Right lung (tissue), 10 donors: ENCODE measurements at places on chromosomes 3 and 15.

DNA sequence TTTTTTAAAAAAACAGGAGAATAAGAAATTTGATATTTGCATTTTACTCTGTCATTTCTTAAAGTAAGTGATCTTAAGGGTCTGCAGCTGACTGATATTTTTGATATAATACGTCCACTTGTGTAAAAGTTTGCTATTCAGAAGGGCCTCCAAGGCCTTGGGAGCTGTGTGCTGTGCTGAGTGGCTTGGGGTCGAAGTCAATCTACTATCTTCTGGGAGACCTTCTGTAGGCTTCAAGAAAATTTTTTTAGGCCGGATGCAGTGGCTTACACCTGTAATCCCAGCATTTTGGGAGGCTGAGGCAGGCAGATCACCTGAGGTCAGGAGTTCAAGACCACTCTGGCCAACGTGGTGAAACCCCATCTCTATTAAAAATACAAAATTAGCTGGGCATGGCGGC lies 26.3 kb downstream of the THSD4 start:
- DNase-seq = no peak

GRCh38 chr3:9744162-9744561 lies 5.6 kb upstream of the OGG1 start:
- no peak for DNase-seq

GRCh38 chr3:16520970-16521881 lies 7.7 kb upstream of the RFTN1 start:
- DNase-seq = peak; percentile 34

GRCh38 chr3:37521429-37521828 lies 340.3 kb upstream of the CTDSPL start:
- no peak for DNase-seq

DNA sequence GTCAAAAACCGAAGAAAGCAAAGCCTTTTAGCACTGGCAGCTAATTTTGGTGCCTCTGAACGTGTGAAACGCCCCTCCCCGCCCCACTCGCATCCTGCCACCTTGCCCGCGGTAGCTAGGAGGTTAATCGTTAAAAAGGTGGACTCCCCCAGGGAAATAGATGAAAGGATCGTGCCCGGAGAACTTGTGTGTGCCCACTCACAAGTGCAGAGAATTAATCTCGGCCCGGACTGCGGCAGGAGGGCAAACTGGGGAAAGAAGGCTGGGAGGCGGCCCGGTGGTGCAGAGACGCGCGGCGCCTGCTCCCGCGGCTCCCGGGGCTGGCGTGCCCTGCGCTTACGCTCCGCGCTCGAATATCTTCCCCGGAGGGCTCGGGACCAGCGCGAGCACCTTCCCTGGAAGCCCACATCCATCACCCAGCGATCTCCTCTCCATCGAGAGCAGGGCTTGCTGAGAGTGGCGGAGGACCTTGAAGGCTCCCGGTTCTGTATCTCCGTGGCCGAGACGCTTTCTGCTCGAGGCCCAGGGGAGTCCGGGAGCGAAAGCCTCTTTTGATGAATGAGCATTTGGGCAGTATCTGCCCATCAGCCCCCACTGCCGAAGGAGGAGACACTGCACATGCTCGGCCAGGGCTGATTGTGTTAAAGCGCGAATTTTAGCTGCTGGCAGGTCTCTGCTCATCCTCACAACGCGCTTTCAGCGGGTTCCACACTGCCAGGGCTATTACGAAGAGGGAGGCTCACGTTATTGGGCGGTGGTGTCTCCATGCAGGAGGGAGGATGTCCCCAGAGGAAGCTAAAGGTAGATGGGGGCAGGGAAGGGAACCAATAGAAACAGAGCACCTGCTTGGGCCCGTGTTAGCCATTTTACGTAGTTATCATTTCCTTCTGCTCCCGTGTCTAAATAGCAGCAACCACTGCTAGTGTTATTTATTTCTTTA lies 1.3 kb upstream of the SPTSSB start:
- DNase-seq = no peak

DNA sequence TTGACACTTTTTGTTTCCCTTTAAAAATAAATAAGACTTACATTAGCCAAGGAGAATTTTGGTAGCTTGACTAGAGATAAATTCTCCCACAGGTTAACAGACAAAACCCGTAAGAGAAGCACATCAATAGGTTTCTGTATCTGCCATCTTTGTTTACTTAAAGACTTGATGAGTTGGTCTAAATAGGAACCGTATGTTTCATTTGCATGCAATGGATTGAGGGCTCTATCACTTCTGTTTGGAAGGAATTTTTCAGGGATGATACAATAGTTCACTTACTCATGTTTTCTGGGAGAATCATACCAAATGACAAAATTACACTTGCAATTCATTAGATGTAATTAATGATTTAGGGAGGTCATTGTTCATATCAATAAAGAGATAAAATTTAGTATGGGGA lies 631.5 kb upstream of the NR2F2 start:
- DNase-seq = no peak

DNA sequence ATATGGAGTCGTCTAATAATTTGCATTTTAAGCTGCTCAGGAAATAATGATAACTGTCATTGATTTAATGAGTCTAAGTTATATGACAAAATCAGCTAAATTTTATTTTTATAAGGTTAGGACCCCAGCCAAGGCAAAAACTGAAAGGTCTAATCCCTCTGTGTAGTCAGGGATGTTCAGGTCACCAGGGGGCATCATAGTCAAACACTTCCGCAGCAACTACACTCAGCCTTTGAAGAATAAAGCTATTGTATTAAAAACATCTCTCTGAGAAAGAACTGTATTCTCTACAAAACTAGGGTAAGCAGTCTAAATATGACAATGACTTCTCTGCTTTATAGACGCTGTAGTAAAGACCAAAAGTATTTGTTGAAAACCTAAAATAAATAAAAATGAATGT lies 15.0 kb downstream of the INTS14 start:
- no peak for DNase-seq

DNA sequence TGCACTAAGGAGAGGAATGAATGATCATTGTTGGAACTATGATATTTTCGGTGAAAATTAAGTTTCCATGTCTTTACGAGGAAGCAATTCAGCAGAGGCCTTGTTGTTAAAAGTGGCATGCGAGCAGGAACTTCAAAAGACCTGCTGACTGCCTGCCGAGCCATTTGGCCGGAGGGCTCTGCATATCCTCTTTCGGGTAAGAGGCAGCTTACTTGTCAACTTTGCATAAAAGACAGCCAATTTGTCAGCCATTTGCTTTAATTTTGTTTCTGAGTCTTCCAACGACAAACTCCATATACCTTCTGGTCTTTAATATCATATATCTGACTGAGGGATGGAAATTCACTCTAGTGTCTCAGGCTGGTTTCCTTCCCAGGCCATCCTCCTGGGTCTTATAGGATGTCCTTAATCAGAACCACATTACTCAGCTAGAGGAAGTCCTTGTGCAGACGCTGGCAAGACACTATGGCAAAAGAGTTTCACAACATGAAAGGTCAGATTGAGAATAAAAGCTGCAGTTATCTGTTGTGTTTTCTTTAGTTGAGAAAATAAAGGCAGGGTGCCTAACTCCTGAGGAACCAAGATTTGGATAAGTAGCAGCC lies 128.7 kb upstream of the WNT5A start:
- no peak for DNase-seq

DNA sequence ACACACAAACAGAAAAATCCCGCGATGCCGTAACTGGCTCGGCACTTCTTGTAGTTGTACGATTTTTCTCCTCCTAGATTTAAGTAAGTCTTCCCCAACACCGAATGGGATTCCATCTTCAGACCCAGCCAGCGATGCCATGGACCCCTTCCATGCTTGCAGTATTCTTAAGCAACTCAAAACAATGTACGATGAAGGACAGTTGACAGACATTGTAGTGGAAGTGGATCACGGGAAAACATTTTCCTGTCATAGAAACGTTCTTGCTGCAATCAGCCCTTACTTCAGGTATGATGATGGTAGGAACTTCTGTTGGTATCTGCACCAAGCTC lies 763 bp downstream of the KBTBD8 start:
- DNase-seq = no peak

DNA sequence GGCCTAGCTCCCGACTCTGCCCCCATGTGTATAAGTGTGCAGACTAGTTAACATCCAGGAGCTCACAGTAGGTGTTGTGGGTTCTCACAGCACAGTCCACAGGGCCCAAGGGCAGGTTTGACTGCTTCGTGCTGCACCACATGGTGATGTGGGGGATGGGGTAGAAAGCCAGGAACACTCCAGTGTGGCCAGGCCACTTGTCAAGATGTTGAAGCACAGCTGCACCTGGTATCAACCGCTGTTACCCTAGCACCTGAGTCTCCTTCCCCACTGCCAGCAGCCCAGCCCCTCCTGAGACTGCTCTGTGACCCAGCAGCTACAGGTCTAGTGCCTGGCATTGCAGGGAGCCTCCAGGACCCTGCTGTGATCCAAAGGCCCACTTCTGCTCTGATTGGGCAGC lies 53.4 kb downstream of the CHDH start:
- DNase-seq = no peak

- DNase-seq = no peak
These were observed 27.4 kb upstream of the FURIN start for GRCh38 chr15:90840954-90841353.

DNA sequence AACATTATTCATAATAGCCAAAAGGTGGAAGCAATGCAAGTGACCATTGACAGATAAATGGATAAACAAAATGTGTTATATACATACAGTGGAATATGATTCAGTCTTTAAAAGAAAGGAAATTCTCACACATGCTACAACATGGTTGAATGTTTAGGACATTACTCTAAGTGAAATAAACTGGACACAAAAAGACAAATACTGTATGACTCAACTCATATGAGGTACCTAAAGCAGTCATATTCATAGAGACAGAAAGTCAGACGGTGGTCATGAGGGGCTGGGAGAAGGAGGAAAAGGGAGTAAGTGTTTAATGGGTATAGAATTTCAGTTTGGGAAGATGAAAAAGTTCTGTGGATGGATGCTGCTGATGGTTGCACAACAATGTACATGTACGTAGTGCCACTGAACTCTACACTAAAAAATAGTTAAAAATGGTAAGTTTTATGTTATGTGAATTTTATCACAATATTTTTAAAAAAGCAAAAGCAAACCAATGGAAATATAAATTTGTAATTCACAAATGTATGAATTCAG lies 5.3 kb downstream of the TXNRD3 start:
- DNase-seq = no peak

- no peak for DNase-seq
These were observed 417.1 kb downstream of the RBMS3 start for GRCh38 chr3:29697989-29698388.

DNA sequence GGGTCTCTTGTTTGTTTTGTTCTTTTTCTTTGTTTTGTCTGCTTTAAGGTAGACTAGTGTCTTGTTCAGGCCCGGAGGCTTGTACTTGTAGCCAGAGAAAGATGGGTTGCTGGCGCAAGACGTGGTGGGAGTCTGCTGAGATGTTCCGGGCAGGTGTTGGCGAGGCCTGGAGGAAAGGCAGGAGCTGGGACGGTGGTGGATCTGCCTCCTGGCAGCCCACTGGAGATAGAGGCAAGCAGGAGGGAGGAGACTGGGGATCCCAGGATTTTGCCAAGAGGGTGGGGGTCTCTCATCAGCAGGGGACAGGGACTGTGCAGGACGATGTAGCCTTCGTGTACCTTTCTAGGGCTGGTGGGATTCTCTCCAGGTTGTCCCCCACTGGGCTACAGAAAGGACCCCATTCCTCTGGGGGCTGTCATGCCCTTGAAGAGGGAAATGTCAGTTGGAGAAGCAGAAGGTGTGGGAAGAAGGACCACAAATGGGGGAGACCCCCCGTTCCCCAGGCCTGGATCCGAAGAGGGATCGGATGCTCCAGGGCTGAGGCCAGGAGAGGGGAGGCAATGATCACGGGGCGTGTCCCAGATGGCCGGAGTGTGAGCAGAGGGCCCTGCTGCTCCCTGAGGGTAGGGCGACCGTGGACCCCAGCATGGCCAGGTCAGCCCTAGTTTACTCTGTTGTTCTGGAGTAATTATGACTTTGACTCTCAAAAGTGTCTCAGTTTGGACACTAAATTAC lies 7.0 kb downstream of the CHAC1 start:
- DNase-seq = no peak

DNA sequence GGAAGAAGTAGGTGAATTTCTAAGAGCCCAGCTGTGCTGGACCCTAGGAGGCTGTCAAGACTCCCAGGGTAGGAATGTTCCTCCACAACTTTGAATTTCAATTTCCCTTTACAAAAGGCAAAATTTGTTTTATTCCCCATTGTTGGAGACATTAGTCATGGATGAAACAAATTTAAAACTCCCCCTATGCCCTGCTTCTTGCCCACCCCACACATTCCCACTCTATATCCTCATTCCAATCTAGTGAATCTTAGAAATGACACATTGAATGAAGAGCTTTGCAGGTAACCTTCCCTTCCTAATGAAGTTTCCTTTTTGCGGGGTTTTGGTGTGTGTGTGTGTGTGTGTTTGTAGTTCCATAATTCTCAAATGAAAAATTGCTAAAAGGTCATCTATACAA lies 72.6 kb downstream of the CCNL1 start:
- no peak for DNase-seq

DNA sequence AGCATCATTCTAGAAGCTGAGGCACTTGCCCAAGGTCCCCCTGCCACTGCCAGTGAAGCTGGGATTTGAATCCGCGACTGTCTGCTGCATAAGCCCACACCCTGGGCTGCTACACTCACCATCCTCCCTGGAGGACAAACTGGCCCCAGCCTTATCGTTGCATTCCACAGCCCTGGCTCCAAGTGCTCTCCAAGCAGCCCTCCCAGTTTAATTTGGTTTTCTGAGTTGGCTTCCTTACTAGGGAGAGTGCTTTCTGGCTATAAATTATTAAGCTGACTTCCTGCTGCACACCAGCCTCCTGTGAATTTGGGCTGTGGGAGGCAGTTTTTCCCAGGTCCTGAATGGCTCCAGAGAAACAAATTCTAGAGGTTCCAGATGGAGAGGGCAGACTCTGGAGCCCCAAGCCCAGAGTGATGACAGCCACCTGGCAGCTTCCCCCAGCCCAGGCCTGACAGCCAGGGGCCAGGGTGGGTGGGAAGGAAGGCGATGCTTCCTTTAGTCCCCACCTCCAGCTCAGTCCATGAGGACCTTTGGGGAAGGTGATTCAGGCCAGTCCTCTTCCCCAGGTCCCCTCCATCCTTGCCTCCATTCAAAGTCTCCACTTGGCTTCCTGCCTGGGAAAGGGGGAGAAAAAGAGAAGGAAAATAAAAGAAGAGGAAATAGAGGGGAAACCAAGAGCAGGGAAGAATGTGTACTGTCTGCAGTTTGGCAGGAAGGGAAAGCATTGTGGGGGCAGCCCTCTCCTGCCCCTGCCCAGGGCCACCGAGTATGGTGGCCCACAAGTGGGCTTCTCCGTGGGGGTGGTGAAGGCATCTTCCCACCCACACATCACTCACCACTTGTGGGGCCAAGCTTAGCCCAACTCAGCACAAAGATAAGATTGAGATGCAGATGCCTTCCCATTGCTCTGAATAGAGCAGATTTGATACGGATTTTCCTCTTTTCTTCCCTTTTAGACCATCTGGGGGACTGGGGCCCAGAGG lies 69.6 kb downstream of the SEMA5B start:
- peak; percentile 52 for DNase-seq
